ENCODE measurements at places on chromosomes 2 and 18. TPM values are rescaled to one million over a fixed set of nuclear protein-coding genes. Genes with fewer than 3 reads are reported as not detected.

OR6B3 gene
- total RNA-seq: not detected

FMNL2 gene
- 40.0 TPM for total RNA-seq

UGT1A1 gene
- not detected for total RNA-seq

SNED1 gene
- 27.1 TPM for total RNA-seq

C2orf66 gene
- not detected for total RNA-seq

SERPINB4 gene
- total RNA-seq: 0.66 TPM

AGXT gene
- not detected for total RNA-seq

REG1B gene
- not detected for total RNA-seq

FN1 gene
- 102 TPM for total RNA-seq

FAM237A gene
- not detected for total RNA-seq

UGT1A7 gene
- not detected for total RNA-seq

SDC1 gene
- total RNA-seq: 38.7 TPM

DNA sequence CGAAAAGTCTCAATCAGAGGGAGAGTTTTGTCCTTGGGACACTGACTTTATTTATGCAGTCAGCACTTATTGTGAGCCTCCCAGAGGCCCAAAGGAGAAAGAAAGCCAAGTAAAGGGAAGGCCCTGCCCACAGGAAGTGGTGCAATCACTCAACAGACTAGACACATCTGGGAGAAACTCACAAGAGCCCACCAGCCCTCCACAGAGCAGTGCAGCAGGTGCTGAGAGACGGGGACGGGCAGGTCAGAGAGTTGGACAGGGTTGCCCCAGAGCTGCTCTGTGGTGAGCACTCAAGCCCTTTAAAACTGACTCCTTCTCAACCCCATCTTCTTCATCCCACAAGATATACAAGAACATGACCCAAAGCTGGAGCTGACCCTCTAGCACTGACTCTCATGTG lies 96.0 kb downstream of the TFCP2L1 start:
- no peak for DNase-seq
- H3K4me1 ChIP-seq: no peaks in the 10 kb centered on the region
- H3K4me3 ChIP-seq: no peak overlapping the region
- no peak overlapping the region for H3K27ac ChIP-seq
- H3K27me3 ChIP-seq: no peaks in the 10 kb centered on the region

- no peaks in the 10 kb centered on the region for H3K36me3 ChIP-seq
- H3K4me3 ChIP-seq: no peak overlapping the region
- no peak for DNase-seq
- H3K27ac ChIP-seq: no peak overlapping the region
These were observed 243.9 kb downstream of the NR4A2 start for GRCh38 chr2:156088587-156088986.

DNA sequence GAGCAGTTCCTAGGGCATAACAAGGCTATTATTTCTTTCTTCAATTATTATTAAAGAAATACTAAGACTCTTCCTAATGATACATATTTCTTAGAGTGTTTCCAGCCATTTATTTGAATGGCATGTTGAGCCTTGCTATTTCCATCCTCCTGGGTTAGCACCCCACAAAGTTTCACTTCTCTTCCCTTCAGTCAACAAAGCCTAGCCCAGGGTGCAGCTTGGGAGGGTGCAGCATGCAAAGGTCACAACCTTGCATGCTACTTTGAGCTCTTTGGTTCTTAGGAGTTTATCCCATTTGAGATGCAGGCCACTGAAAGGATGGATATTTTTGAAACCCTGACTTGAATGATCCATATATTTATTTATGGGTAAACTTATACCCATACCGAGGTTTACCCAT lies 454.4 kb upstream of the MEIS1 start:
- no peak for DNase-seq
- H3K36me3 ChIP-seq: no peaks in the 10 kb centered on the region
- no peak overlapping the region for H3K27ac ChIP-seq
- H3K4me1 ChIP-seq: no peaks in the 10 kb centered on the region

DNA sequence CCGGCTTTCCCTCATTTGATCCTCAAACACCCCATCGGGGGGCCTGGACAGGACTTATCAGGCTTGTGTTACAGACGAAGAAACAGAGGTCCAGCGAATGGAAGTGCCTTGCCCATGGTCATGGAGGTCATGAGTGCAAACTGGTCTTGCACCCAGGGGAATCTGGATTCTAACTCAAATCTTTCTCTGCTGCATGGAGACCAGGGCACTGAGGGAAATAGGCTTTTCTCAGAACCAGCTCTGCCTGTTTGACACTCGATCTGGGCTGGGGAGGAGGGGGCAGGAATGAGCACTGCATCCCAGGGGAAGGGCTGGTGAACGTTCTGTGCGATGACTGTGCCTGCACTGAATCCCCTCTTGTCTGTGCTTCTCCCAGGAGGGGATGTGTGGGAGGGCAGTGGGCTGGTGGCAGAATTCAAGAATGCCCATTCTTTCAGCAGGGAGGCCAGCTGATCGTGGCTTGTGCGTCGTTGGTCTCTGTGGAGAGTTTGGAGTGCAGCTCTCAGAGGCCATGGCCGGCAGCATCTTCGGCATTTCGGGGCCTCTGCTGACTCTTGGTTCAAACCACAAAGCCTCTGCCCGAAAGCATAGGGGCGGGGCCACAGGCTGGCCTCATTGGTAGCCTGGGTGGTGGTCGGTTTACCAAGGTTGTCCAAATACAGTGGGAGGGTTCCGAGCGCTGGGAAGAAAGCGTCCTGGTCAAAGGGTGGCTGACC lies 171.6 kb downstream of the DDX1 start:
- H3K36me3 ChIP-seq: no peaks in the 10 kb centered on the region
- H3K27ac ChIP-seq: no peak overlapping the region
- no peaks in the 10 kb centered on the region for H3K4me1 ChIP-seq
- no peak for DNase-seq
- H3K27me3 ChIP-seq: no peaks in the 10 kb centered on the region
- H3K4me3 ChIP-seq: no peak overlapping the region

- no peaks in the 10 kb centered on the region for H3K4me1 ChIP-seq
- no peak overlapping the region for H3K4me3 ChIP-seq
- H3K36me3 ChIP-seq: no peaks in the 10 kb centered on the region
- DNase-seq: no peak
These were observed 963.0 kb downstream of the TDRD15 start for GRCh38 chr2:22086726-22087125.

DNA sequence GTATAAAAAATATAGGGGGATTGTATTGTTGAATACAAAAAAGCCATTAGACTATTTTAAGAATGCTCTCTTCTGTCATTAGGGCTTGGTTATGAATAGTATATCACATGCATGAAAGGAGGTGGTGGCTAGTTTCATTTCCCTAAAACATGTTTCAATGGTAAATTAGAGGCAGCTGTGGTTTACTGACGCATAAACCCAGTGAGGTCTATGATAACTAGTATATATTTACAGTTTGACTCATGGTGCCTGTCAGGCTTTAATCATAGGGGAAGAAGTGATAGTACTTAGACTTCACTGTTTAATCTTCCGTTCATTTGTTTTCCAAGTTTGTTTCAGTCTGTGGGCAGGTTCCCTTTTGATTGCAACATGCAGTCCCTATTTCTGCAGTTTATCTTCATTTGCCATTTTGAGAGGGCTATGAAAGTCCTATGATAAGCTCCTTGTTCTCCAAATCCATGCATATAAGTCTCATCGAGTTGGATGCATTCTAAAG lies 55.1 kb upstream of the MAP4K3 start:
- H3K4me1 ChIP-seq: no peaks in the 10 kb centered on the region
- no peak overlapping the region for H3K4me3 ChIP-seq
- H3K27me3 ChIP-seq: no peaks in the 10 kb centered on the region

DNA sequence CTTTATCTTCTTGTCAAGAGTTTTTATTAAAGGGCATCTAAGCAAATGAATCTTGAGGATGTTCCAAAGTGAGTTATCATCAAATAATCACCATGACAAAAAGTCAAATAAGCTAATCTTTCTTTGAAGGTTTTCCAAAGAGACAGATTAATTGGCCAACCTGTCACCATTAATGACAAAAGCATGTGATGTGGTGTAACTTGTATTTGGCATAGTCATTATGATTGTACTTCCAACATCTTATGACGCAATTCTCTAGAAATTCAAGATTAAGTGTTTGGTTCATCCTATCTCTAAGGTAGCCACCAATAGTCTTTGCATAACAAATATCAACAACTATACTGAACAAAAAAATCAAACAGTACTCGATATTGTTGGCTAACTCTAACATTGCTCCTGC lies 28.6 kb downstream of the RBMS1 start:
- no peak overlapping the region for H3K4me3 ChIP-seq
- H3K27me3 ChIP-seq: no peaks in the 10 kb centered on the region
- no peaks in the 10 kb centered on the region for H3K36me3 ChIP-seq
- DNase-seq: no peak

DNA sequence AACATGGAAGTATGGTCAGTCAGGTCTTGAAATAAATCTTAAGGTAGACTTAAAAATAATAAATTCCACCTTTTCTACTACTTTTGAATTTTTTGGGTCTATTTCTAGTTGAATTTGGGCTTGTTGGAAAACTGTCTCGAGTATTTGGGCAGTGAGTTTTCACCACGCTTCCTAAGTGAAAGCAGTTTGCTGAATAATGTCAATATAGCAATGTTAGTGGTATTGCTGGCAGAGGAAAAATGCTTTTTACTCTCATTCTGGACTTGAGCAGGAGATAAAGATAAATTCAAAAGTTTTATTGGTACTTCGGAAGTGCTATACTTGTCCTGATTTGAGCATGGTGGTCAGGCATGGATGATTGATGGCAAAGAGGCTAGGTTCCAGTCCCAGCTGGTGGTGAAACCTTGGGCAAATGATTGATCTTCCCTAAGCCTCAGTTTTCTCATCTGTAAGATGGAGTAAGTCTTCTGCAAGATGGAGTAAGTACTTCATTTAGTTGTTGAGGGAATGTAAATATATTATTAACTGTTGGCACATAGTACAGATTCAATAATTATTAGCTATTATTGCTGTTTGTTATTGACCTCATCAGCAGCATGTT lies 503.5 kb upstream of the ZEB2 start:
- H3K27ac ChIP-seq: peak overlapping the region; percentile 36
- H3K4me3 ChIP-seq: no peak overlapping the region
- no peaks in the 10 kb centered on the region for H3K27me3 ChIP-seq
- no peaks in the 10 kb centered on the region for H3K4me1 ChIP-seq
- H3K36me3 ChIP-seq: no peaks in the 10 kb centered on the region

DNA sequence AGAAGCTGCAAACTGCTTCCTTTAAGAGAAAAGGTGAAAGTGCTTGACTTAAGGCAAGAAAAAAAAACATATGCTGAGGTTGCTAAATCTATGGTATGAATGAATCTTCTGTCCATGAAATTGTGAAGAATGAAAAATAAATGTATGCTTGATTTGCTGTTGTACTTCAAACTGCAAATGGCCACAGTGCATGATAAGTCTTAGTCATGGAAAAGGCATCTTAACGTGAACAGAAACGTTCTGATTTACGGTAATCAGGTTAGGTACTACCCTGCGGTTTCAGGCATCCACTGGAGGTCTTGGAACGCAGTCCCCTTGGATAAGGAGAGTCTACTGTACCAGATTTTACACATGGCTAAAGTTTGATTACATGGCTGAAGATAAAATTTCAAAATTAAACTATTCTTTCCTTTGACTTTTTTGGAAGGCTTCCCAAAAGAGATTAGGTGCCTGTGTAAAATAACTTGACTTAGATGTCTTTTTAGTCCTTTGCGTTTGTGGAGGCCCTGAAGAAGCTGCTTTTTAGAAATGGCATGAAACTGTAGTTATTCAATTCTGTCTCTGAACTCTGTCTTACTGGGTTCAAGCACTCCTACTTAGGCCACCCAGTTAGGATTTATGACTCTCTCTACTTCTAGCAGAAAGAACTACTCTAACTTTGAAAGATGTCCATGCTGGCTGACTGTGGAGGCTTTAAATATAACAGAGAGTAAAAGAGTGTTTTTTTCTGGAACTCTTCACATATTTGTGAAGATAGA lies 35.9 kb upstream of the SCN9A start:
- no peak for DNase-seq
- no peak overlapping the region for H3K27ac ChIP-seq
- H3K27me3 ChIP-seq: no peaks in the 10 kb centered on the region

- H3K4me3 ChIP-seq: no peak overlapping the region
- H3K36me3 ChIP-seq: no peaks in the 10 kb centered on the region
These were observed 118.6 kb downstream of the ANKRD44 start for GRCh38 chr2:197191940-197192322.

- no peak for DNase-seq
- peaks cover 7% of the 10 kb centered on the region for H3K4me1 ChIP-seq
- no peaks in the 10 kb centered on the region for H3K36me3 ChIP-seq
- no peaks in the 10 kb centered on the region for H3K27me3 ChIP-seq
- peak overlapping the region; percentile 100 for H3K4me3 ChIP-seq
- peak overlapping the region; percentile 98 for H3K27ac ChIP-seq
These were observed 676 bp downstream of the ACTR2 start for GRCh38 chr2:65228263-65228750.

- H3K27me3 ChIP-seq: no peaks in the 10 kb centered on the region
- no peak for DNase-seq
- H3K36me3 ChIP-seq: no peaks in the 10 kb centered on the region
- peak overlapping the region; percentile 14 for H3K27ac ChIP-seq
- peaks cover 14% of the 10 kb centered on the region for H3K4me1 ChIP-seq
These were observed 95.8 kb downstream of the SPP2 start for GRCh38 chr2:234146087-234146826.

DNA sequence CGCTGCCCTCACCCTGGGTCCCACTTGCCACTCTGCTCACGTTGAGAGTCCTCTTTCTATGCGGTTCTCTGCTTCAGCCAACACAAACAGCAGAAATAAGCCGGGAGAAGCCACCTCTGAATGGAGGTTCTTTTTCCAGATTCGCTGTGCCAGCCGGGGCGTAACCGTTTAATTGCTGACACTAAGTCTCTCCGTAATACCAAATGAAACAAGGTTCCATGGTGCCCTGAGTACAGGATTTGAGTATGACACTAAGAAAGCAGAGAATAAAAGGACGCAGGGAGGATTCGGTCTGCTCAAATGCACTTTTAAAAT lies 37.6 kb downstream of the CTIF start:
- no peak for DNase-seq
- H3K27ac ChIP-seq: peak overlapping the region; percentile 52
- H3K27me3 ChIP-seq: no peaks in the 10 kb centered on the region

- H3K36me3 ChIP-seq: no peaks in the 10 kb centered on the region
- H3K27me3 ChIP-seq: no peaks in the 10 kb centered on the region
- no peak overlapping the region for H3K4me3 ChIP-seq
- DNase-seq: no peak
- peaks cover 6% of the 10 kb centered on the region for H3K4me1 ChIP-seq
- peak overlapping the region; percentile 39 for H3K27ac ChIP-seq
These were observed 236.7 kb downstream of the PRKCE start for GRCh38 chr2:45888167-45888566.

DNA sequence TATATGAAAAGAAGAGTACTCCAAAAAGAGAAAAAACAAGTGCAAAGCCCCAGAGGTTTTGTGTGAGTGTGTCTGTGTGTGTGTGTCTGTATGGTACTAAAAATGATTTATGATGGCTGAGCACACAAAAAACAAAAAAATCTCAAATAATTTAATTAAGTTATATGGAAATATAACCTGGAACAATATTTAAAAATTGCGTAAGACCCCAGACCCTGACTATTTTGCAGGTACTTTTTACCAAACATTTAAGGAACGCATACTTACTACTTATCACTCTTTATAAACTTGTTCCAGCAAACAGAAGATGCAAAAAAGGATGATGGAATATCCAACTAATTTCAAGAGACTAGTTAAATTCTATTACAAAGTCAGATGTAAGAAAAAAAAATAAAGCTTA lies 317.4 kb upstream of the KCNH7 start:
- H3K27me3 ChIP-seq: no peaks in the 10 kb centered on the region
- H3K27ac ChIP-seq: no peak overlapping the region
- DNase-seq: no peak
- no peak overlapping the region for H3K4me3 ChIP-seq

- no peak overlapping the region for H3K4me3 ChIP-seq
- peaks cover 15% of the 10 kb centered on the region for H3K27me3 ChIP-seq
These were observed 37.7 kb upstream of the CTDP1 start for GRCh38 chr18:79641722-79642497.

- no peak overlapping the region for H3K4me3 ChIP-seq
- no peaks in the 10 kb centered on the region for H3K27me3 ChIP-seq
- H3K27ac ChIP-seq: no peak overlapping the region
- no peaks in the 10 kb centered on the region for H3K36me3 ChIP-seq
- DNase-seq: no peak
These were observed 156.4 kb downstream of the INSIG2 start for GRCh38 chr2:118244686-118245085.

Data from breast epithelium (tissue), 4 donors.